CD4-positive, alpha-beta T cell treated with Interleukin-21 for 1 hour (primary cell): ENCODE measurements at places on chromosomes 1 and 21.
A peak's percentile ranks its signal among the peaks of the same experiment; 100 is the strongest.

DNA sequence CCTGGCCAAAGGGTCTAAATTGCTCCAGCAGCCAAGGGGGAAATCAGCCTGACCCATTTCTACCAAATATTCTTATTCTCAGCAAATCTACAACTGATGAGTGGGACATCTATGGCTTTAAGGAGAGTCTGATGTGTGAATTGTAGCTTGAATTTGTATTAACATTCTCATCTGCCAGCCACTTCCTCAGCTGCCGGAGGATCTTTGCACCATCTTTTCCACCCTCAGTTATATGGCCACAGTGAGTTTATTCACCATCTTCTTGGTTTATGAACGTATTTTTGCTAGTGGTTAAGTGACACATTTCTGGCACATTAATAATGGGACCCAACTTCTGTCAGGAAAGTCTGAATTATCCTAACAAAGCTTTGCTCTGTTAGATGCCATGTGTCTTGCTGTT, 69.6 kb downstream of the COLGALT2 start:
- peak; percentile 10 for DNase-seq

- DNase-seq = no peak
These were observed 41.1 kb upstream of the CCSAP start for GRCh38 chr1:229383961-229384360.

DNA sequence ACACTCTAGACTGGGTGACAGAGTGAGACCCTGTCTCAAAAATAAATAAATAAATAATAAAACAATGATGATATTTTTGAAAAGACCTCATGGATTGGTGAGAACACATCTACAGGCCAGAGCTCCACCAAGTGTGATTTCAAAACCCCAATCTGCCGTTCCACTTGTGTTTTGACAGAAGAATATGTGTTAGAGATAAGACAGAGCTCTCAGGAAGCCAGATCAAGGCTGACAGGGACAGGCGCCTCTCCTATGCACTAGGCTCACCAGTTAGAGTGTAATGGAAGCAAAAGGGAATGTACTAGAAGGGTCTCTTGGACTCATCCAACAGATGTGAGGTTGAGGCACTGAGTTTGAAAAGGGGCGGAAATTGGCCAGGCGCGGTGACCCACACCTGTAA, 110.7 kb upstream of the ERRFI1 start:
- no peak for DNase-seq

DNA sequence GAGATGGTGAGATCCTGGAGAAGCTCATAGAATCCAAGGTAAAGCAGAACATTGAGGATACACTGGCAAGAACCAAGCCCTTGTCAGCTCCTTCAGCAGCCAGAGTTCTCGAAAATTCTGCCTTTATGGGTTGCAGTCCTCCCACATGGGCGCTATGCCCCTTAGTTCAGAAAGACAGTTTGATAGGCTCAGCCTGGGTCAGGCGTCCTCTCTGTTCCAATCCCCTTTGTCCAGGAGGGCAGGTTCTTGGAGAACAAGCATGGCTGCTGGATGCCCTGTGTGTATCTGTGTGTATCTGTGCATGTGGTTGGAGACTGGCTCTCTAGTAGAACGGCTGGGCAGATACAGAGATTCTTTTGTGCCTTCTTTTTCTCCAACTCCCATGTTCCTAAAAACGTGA, 8.0 kb upstream of the NBL1 start:
- no peak for DNase-seq

DNA sequence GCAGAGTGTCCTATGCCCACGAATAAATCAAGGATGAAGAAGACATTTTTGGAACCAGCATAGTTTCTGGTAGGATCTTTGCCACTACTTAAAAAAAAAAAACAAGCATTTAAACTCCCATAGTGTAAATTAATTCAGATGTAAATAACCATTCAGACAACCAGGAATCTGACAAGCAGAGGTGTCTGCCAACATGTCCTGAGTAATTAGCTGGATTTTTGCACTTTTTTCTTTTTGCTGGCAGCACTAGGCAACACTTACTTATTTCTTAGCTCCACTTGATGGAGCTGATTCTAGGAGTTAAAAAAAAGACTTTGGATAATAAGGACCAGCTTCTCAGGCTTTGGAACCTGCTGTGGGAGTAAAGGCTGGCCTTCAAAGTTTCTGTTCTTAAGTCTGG, 27.6 kb upstream of the CNIH3 start:
- DNase-seq = no peak

DNA sequence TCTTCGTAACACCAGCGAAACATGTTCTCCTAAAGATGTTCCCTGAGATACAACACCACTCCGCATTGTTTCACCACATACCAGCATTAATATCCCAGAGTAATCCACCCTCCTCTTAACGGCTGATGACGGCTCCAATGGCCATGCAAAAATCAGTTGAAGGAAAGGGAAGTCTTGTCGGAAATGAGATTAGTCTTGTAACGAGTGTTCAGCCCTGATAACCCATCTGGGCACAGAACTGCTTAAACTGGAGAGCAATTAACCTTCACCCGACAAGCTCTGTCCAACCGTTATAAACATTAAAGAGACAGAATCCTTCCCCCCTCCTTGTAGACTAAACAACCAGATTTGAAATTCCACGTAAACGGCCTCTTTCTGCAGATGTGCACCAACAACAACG, 21.9 kb downstream of the ERG start:
- DNase-seq = no peak

DNA sequence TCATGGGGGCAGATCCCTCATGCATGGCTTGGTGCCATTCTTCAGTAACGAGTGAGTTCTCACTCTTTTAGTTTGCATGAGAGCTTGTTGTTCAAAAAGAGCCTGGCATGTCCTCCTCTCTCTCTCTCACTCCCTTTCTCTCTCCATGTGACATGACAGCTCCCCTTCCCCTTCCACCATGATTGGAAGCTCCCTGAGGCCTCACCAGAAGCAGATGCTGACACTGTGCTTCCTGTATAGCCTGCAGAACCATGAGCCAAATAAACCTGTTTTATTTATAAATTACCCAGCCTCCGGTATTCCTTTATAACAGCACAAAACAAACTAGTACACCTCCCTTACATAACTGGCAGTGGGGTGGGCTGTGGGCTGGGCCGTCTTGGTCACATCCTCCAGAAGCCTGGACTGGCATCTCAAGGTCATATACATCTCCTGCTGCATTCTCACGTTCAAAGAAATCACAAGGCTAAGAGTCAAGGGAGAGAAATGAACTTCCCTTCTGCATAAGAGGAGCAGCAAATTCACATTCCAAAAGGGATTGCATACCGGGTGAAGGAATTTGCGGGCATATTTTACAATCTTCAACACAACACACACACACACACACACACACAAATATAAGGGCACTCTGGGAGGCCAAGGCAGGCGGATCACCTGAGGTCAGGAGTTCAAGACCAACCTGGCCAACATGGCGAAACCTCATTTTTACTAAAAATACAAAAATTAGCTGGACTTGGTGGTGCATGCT, 2.3 kb upstream of the CCSAP start:
- DNase-seq = no peak

DNA sequence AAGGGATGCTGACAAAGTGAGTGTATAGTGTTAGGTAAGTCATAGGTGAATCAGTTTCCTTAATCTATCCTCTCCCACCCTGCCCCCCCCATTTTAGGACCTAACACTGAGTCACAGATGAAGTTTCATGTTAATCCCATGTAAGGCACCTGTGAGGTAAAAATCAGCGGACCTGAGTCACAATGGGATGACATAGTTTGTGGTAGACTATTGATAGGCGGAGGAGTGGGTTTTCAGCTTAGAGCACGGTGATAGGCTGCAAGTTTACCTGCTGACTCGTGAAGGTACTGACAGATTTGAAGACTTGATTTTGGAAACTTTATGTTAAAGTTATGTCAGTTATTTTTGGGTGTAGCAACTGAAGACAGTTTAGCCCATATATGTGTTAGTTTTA, 1.7 kb downstream of the TOR1AIP1 start:
- peak; percentile 83 for DNase-seq

DNA sequence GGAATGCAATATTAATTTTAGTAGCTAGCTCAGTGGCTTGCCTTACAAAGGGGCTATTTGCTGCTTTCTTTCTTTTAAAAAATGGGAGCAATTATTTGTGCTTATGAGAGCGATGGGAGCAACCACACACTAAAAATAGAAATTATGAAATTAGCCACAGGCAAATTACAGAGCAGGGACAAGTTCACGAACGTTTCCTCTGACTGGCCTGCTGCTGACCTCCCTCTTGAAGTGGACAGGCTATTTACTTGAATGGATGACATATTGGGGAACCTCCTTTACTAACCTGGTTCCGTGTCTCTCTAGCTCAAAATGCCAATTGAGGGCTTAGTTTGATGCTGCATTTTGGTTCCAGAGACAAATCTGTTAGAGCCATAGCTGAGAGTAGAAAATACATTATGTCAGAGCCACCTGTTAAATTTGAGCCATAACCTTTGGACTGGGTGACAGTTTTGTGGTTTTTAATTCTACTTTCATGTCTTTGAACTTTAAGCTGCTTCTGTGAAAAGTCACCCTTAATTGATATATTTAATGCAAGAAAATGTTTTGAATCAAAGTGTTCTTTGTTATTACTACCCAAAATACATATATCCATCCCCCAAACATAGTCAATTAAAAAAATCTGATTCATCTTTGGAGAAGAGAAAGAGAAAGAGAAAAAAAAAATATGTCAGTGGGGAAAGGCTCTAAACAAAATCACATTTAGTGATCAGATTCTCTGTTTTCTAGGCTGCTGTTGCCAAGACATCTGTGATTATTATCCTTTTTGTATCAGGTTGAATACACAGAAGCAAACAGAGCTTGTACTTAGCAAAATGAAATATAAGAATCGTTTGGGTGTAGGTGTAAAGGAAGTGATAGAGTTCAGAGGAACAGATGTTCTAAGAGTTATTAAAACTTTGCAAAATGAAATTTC, 351.9 kb downstream of the ADGRL2 start:
- DNase-seq = no peak

DNA sequence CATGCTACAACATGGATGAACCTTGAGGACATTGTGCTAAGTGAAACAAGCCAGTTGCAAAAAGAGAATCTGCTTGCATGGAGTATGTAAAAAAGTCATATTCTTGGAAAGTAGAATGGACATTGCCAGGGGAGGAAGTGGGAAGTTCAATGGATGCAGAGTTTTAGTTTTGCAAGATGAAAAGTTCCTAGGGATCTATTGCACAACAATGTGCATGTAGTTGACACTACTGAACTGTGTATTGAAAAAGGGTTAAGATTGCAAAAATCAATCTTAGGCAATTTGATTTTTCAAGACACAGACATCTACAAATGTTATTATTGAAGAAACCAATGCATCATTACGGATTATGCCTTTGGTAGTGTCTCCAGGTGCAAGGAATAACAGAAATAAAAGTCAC, 50.3 kb upstream of the MAGI3 start:
- DNase-seq = no peak

GRCh38 chr1:160647329-160647720, 481 bp upstream of the SLAMF1 start:
- no peak for DNase-seq
